ENCODE measurements at places on chromosomes 12 and 14.

GRCh38 chr12:70920891-70921290 lies 353 bp upstream of the PTPRR start:
- no peak for DNase-seq

DNA sequence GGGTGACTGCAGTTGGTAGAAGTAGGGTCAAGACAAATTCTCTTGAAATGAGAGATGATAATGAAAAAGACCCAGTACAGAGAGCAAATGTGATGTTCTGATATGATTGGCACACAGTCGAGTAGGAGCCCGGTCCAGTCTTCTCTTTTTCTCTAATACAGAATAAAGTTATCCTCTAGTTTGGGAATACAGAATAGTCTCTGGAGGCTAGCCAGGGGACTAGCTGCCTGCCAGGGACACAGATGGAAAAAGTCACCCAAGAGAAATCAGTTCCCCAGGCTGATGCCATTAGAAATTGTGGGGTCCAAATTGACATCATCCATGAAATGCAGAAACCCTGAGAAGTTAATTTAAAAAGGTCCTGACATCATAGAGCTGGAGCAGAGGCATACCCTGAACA lies 177.2 kb upstream of the NEDD1 start:
- DNase-seq: no peak

GRCh38 chr14:32233260-32233659 lies 30.2 kb upstream of the RNU6-8 start:
- no peak for DNase-seq

GRCh38 chr14:61545726-61546455 lies 149.4 kb upstream of the HIF1A start:
- no peak for DNase-seq

DNA sequence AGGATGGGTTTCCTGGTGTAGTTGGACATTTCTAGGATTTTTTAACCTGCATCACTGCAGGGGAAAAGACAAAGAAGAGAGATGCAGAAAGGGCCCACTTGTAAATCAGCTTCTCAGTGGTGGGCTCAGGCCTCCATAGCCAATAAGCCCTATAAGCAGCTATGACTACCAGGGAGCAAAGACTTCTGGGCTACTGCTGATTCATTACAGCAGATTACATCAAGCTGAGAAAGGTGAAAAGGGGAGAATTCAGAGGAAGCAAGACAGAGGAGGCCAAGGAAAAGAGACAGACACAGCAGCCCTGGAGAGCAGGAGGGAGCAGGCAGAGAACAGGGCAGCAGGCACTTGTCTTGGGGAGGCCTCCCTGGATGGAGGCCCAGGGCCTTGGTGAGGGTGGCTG lies 95.2 kb downstream of the KCNA5 start:
- DNase-seq: no peak

DNA sequence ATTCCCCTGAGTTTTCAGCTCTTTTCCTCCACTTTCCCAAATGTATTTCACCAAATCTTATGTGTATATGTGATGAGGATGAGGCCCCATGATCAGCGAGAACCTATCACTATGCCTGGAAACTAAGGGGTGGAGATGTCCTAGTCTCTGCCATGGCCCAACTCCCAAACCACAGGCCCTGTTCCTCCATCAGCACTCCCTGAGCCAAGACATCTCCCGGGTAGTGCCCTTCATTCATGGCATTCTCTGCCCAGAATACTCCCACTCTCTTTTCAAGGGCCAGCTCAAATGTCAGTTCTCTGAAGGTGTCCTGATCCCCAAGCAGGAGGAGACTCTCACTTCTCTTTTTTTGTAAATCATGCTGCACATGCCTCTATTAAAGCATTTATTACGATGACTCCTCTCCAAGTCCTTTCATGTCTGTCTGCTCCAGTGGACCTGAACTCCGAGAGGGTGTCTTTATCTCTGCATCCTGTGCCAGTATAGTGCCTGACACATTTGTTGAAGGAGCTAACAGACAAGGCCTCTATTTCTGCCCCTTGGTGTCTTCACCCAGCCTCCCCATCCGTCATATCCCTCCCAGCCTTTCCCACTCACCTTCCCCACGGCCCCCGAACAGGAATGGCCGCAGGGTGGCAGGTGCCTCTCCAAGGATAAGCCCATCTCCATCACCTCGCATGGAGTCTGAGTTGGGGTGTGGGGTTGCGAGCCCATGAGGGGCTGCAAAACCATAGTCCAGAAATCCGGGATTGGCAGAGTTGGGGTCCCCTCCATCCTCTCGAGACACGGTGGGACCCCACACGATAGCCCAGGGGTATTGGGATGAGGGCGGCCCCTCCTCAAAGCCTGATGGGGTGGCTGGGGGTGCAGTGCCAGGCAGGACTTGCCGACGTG lies 3.7 kb downstream of the PIANP start:
- no peak for DNase-seq

DNA sequence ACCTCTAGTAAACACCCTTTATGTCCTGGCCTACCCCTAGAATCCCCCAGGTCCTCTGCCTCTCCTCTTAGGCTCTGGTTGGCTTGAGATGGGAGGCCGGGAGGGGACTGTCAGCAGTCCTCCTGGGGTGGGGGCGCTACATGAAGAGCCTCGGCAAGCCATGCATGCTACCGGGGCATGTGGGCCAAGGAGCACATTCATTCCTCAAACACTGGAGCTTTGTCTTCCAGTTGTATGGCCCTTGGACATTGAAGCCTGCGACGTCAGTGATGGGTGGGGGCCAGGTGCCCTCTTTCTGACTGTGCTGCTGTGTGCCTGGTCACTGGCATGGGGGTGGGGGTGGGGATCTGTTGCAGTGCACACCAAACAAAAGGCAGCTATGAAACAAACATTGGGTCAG lies 15.8 kb upstream of the CELA1 start:
- no peak for DNase-seq

GRCh38 chr12:14849661-14850060 lies 6.3 kb upstream of the ART4 start:
- DNase-seq: no peak

GRCh38 chr14:36512585-36513003 lies 7.4 kb downstream of the NKX2-1 start:
- no peak for DNase-seq

DNA sequence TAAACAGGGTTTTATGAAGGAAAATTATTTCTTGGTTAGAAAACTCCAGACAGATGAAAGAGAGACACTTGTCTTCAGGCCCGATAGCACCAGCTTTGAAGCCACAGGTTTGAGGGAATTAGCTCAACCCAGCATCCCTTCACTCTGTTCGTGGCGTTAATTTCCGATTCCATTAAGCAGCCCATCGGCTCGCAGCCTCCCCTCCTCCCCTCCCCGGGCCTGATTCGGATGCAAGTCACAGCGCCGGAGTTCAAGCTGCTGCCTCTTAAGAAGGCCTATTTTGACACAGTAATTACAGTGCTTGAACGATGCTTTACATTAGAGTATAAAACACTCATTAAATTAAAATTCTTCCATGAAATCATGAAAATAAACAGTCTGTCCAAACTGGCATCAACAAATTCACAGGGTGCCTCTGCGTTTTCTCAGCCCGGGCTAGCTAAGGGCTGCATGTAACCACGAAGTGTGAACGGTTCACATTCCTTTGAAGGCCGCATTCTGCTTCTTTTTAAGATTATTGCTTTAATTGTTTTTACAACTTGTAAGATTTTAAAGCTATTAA lies 145.8 kb downstream of the DICER1 start:
- DNase-seq: no peak

- DNase-seq: no peak
Measured at GRCh38 chr14:63996625-63997220, 143.9 kb downstream of the SYNE2 start.

DNA sequence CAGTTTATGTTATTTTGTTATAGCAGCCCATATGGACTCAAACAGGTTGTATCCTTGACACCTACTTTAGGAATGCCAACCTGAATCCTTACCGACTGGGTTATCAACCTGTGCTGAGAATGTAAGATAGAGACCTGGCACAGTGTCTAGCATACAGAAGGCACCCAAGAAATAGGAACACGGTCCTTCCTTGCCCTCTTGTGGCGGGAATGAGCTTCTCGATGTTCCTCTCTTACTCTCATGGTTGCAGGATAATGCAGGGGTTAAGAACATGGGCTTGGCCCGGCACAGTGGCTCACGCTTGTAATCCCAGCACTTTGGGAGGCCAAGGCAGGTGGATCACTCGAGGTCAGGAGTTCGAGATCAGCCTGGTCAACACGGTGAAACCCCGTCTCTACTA lies 6.5 kb downstream of the C12orf43 start:
- no peak for DNase-seq

DNA sequence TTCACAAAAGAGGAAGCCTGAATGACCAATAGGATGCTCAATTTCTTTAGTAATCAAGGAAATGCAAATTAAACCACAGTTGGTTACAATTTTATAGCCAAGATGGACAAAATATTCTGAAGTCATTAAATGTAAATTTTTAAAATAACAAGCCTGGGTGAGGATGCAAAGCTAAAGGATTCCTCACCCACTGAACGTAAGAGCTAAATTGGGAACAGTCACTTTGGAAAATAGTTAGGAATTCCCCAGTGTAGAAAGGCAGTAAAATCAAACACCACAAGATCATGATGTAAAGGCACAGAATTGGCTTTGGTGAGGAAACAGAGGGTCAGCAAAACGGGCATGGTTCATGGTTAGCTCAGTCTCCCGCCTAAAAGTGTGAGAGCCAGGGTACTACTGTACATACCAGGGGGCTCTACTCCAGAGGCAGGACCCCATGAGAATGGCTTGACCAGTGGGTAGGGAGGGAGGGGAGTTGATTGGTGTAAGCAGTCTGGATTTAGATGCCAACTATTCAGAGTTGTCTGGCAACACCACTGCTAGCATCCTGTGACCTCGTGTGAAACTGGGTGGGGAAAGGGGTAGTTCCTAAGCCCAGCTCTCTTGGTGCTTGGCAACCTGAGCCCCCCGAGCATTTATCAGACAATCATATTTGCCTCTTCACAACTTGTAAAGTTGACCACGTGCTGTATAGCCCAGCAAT lies 213.4 kb upstream of the EGLN3 start:
- DNase-seq: no peak

DNA sequence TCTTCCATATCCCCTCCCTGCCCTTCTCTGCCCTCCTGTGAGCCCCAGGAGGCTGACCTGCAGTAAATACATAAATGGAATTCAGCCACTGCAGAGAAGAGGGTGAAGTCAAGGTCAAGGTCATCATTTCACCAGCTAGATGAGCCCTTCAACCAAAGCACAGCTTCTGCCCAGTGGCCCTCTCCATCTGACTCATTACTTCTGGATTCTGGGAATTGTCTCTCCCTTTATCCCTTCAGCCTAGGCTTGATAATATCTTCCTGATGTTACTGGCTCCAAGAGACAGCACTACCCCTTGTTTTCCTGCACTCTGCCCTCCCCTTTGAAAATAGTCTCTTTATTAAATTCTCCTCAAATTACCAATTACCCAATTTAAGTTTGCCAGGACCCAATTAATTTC lies 64.5 kb downstream of the TTC9 start:
- DNase-seq: no peak

GRCh38 chr12:78189656-78190055 lies 359.0 kb downstream of the NAV3 start:
- DNase-seq: no peak

DNA sequence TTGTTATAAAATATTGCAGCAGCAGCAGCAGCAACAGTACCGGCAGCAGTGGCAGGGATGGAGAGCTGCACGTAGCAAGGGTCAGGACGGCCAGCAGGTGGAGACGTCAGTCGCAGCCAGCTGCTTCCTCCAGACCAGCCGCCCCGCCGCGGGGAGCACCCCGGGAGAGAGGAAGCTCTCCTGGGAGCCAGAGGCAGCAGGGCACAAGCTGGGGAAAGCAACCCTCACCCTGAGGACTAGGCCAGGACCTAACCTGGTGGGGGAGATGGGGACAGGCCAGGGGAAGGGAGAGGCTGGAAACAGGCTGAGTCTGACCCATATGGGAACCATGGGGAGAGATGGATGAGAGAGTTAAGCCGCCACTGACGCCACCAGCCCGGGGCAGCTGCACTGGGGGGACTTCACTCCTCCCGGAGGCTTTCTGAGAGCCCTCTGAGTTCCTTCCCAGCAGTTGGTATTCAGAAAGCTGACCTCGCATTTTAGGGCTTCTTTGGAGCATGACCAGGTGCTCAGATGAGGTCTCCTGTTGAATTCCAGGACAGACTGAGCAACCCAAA lies 56.3 kb downstream of the SPTB start:
- peak; percentile 44 for DNase-seq

DNA sequence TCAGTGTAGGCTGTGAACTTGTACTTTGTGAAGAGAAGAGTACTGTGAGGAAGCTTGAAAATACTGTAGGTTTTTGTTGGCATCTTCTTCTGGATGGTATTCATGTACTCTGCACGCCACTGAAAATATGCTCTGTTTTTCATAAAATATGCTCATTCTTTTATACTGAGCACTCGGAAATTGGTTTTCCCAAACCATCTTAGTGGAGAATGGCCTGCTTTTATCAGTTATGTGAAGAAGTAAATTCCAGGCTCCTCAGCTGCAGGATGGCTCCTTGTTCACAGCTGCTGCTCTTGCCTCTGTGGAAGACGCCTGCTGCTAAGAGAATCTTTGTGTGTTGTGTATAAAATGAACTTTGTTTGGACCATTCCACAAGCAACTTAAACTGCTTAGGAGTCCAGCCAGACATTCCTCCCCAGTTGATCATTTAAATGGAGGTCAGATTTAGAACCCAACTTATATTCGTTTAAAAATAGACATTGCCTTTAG lies 443.5 kb upstream of the RGS6 start:
- no peak for DNase-seq

DNA sequence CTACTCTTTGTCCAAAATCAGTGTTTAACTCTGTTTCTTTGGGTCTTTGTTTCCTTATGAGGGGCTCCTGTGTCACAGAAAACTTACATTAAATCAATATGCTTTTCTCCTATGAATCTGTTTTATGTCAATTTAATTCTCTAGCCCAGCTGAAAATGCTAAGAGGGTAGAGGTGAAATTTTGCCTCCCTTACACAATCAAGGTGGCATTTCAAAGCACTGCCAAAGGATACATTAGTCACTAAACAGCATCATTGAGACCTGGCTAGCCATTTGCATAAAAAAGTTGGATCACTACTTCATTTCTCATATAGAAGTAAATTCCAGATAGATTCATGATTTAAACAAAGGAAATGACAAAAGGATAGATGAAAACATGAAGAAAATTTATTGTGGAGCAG lies 12.1 kb downstream of the TCL1B start:
- no peak for DNase-seq
